ENCODE measurements at places on chromosomes 12 and 14. TPM values are rescaled to one million over a fixed set of nuclear protein-coding genes. Genes with fewer than 3 reads are reported as not detected.

The B4GALNT1 gene
- 0.35 TPM for total RNA-seq

- no peak for DNase-seq
These were observed 13.4 kb downstream of the CKAP4 start for GRCh38 chr12:106234449-106234848.

DNA sequence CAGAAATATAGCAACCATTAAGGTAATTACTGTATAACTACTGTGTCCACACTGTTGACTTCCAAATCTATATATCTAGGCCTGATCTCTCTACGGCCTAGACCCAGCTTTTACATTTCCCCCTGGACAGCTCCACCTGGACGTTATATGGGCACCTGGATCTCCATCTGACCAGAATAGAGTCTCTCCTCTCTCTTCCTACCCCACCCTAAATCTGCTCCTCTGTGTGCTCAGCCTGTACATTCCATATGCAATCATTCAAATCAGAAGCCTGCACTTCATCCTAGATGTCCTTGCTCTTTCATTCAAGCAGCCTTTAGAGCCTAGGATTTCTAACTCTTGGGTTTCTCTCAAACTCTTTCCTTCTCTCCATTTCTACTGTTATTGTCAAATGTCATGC is 255.0 kb downstream of the PAX9 start:
- DNase-seq = no peak

The ZC2HC1C gene
- 0.99 TPM for total RNA-seq

GRCh38 chr12:70241845-70242244 is 1.4 kb upstream of the CNOT2 start:
- DNase-seq = no peak

The RD3L gene
- not detected for total RNA-seq

GRCh38 chr14:74531467-74531866 is 37.9 kb downstream of the ISCA2 start:
- no peak for DNase-seq

- no peak for DNase-seq
These were observed 45.0 kb downstream of the NOPCHAP1 start for GRCh38 chr12:105030820-105031807.

DNA sequence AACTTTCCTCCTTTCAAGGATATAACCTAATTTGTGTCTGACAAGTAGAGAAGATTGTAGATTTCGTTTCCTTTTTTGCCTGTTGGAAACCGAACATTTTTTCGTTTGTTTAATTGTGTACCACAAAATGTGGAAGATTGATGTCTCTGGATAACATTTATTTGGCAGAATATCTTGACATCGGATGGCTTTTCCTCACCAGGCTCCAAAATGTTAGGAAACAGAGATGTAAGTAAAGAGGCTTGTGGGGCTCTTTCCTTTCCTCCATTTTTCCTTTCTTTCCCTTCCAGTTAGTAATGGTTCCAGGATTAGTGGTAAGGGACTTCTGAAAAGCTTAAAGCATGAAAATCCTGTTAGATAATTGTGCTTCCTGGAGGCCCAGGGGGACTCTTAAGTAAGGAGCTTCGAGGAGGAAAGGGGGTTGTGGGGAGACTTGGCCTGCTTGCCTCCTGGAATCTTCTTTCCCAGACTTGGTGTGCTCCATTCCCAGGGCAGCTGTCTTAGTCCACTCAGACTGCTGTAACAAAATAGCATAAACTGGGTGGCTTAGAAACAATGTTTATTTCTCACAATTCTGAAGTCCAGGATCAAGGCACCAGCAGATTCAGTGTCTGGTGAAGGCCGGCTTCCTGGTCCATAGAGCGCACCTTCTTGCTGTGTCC is 243.1 kb upstream of the PWP1 start:
- no peak for DNase-seq

The GDF3 gene
- not detected for total RNA-seq

GRCh38 chr14:39265033-39265432 is 31.3 kb downstream of the MIA2 start:
- DNase-seq = no peak

DNA sequence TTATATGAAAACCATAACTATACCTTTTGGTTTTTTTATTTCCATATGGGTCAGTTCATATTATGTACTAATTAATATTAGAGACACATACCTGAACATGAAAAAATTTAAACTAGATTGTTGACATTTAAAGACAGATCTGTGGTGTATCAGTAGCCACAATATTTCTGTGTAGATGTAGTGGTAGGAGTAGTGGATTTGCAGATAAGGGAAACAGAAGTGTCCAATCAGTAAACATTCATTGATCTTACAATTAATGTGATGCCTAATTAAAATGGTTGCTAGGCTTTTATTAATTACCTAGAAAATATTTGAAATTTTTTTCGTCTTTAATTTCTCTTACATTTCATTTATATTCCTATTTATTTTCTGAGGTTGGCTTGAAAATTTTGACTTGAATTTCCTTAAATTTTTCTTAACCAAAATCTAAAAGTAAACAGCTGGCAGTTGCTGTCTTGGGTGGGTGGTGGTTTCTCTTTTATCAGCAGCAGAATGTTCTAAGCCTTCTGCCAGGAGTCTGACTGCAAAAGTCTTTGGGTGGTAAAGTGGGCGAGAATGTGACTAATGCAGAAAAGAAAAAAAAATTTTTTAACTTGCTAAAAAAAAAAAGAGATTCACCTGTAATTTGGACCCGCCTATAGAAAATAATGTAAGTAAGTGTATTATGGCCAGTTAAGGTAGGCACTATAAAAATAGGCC is 2.4 kb downstream of the FGFR1OP2 start:
- DNase-seq = no peak

DNA sequence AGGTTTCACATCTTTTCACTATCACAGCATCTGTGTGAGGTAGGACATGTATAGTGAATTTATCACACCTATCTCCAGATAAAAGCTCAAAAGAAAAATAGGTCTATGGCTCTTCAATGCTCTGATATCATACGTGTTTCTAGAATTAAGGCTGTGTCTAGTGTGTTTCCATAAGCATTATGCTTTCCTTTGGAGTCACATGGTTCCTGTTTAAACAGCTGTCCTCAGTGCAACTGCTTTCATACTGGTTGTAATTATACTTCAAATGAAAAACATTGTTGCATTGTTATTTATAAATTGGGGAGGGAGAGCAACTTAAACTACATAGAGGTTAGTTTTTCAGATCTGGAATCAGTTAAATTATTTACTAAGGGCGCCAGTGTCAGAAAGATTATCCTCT is 151.6 kb downstream of the SYT1 start:
- no peak for DNase-seq

GRCh38 chr12:64506955-64507354 is 55.0 kb downstream of the TBK1 start:
- no peak for DNase-seq

DNA sequence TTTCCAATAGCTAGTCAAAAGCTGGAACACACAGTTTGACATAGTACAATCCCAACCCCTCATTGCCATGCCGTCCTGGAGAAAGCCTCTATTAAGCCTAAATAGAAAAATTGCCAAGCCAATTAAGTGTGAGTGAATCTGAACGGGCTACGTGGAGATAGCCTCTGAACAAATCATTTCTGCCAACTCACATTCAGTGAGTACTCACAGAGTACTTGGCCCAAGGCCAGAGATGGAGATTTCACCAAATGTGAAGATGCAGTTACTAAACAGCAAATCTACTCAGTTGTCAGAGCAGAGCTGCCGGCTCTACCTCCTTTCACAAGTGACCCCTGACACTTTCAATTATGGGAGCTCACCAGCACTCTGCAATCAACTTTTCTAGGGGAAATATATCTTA is 350.0 kb downstream of the GALC start:
- no peak for DNase-seq

The PLA2G1B gene
- not detected for total RNA-seq

The IKZF4 gene
- 0.86 TPM for total RNA-seq

DNA sequence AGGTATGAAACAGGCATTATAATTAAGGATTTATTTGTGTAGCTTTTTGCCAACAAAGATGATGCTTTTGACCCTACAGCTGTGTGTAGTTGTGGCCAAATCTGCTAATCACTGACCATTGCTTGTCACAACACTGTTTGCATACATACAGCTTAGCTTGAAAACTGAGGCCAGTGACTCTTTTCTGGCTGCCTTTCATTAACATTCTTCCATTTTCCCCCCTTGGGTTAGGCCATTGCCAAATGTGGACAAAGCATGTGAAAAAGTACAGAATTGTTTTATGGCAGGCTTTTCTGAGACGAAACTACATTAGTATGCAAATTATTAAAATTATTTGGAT is 263.3 kb downstream of the SLC16A7 start:
- DNase-seq = no peak

The CACNB3 gene
- 20.9 TPM for total RNA-seq

DNA sequence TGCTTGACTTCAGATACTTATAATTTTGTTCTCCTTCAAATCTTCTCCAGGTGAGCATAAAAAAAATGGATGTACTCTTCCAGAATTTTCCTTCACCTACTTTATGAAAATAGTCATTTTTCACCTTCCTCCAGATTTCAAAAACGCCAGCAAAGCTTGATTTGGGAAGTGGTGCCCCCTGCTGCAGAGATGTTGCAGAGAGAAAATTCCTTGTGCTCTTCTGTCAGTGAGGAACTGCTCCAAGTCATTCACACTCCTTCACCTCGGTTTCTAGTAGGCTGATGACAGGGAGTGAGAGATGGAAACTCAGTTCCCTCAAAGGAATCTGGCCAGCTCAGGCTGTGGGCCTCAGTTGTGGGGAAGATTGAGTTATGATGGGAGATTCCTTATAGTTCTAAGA is 24.2 kb upstream of the RNASE3 start:
- DNase-seq = no peak

GRCh38 chr14:67551940-67552339 is 18.9 kb downstream of the PLEKHH1 start:
- no peak for DNase-seq

DNA sequence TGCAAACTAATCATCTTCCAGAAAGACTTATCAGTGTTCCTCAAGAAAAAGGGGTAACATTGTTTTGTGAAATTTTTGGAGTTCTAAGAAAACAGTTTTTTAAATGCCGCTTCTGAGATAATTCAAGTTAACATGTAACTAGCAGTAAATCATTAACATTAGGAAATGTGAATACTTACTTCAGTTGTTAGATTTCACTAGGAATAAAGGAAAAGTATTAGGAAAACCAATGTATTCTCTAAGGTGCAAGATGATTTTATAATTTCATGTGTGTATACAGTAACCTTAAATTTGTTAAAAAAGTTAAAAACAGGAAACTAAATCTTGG is 36.8 kb downstream of the PAPOLA start:
- no peak for DNase-seq

The KRT75 gene
- total RNA-seq = not detected

GRCh38 chr12:69639400-69640016 is 28.8 kb upstream of the LRRC10 start:
- peak; percentile 32 for DNase-seq

- DNase-seq = no peak
These were observed 128.0 kb downstream of the ATP23 start for GRCh38 chr12:58069268-58069963.

The GUCY2C gene
- not detected for total RNA-seq

Data from pulmonary artery endothelial cell (primary cell).